ENCODE measurements at places on chromosomes 12 and 14.

DNA sequence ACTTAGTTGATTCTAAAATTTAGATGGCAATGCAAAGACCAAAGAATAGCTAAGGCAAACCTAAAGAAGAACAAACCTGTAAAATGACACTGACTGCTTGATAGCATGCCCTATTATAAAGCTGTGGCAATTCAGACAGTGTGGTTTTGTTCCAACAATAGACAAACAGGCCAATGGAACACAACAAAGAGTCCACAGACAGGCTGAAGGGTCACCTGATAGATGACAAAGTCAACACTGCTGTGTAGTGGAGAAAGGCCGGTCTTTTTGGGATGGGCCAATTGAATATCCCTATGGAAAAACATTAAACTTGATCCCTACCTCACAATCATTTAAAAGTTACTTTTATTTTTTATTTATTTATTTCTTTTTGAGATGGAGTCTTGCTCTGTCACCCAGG lies 33.8 kb upstream of the SLC25A3 start:
- DNase-seq: no peak
- no peaks in the 10 kb centered on the region for H3K36me3 ChIP-seq
- H3K4me1 ChIP-seq: no peaks in the 10 kb centered on the region
- H3K27ac ChIP-seq: no peak overlapping the region
- no peaks in the 10 kb centered on the region for H3K27me3 ChIP-seq

GRCh38 chr14:56514663-56515371 lies 64.8 kb upstream of the TMEM260 start:
- no peak overlapping the region for H3K4me3 ChIP-seq
- no peaks in the 10 kb centered on the region for H3K36me3 ChIP-seq
- H3K27ac ChIP-seq: no peak overlapping the region
- no peaks in the 10 kb centered on the region for H3K4me1 ChIP-seq
- DNase-seq: no peak

DNA sequence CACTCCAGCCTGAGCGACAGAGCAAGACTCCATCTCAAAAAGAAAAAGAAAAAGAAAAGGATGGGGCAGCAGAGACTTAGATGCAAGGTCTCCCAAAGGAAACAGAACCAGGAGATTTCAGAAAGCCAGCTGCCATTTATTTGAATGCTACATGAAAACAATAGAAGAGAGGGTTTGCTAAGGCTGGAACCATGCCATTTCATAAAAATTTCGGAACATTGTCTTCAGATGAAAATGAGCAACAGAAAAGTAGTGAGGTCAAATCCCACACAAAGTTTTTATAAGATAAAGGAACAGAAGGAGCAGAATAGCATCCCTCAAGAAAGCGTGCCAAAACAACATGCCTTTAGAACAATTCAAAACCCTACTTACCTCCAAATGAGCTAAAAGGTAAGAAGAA lies 175.3 kb downstream of the ETV6 start:
- H3K36me3 ChIP-seq: no peaks in the 10 kb centered on the region
- no peaks in the 10 kb centered on the region for H3K27me3 ChIP-seq
- H3K4me3 ChIP-seq: no peak overlapping the region
- no peak overlapping the region for H3K27ac ChIP-seq

DNA sequence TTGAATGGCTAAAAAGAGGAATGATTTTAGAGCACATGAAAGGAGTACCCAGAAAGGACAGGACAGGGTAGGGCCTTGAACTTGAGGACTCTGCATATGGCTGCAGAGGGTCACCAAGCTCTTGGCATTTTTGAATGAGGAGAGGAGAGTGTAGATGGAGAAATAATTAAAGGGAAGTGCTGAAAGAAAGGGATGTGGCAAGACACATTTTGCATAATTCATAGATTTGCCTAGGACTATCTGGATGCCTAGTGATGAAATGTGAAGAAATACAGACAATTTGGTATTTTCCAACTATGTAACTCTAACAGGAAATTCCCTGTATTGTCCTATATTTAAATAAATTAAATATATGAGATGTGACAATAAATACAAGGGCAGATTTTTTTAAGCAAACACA lies 27.5 kb upstream of the MDM1 start:
- no peak overlapping the region for H3K27ac ChIP-seq
- no peak for DNase-seq
- H3K36me3 ChIP-seq: no peaks in the 10 kb centered on the region
- H3K4me3 ChIP-seq: no peak overlapping the region
- H3K4me1 ChIP-seq: no peaks in the 10 kb centered on the region

- H3K27me3 ChIP-seq: no peaks in the 10 kb centered on the region
- H3K4me3 ChIP-seq: no peak overlapping the region
- no peak for DNase-seq
- H3K27ac ChIP-seq: no peak overlapping the region
Observed at GRCh38 chr14:57749267-57749666, 116.6 kb downstream of the SLC35F4 start.

DNA sequence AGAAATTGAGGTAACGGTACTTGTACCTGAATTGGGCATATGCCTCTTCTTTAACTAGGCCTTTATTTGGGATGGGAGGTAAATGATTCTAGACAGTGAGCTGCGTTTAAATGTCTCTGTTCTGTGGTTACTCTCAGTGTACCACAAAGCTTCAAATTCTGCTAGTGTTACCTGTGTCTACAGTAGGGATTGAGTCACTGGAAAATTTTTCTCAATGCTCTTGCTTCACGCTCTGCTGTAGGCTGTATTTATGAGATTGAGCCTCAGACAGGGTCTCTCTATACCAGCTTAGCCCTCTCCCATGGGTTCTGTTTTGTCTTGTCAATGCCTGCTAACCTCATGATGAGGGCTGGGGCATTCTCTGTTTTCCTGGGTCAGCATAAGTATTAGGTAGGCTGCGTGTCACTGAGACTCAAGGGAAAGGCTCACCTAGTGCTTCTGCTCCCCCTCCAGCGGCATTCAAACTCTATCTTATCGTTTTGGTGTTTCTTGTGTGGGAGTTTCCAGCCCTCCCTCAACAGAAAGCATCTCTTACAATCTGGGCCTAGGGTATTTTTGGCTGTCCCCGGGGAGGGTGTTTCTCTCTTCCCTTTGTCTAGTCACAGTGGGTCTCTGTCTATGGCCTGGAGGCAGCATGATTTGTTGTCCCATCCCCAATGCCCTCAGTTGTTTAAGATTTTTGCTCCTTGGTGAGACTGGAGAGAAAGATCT lies 285.8 kb downstream of the ADGRD1 start:
- no peak for DNase-seq
- H3K36me3 ChIP-seq: no peaks in the 10 kb centered on the region
- no peaks in the 10 kb centered on the region for H3K27me3 ChIP-seq
